ENCODE measurements at places on chromosomes 3 and 15. TPM values are rescaled to one million over a fixed set of nuclear protein-coding genes. Genes with fewer than 3 reads are reported as not detected.
A peak's percentile ranks its signal among the peaks of the same experiment; 100 is the strongest.

Gene CYP19A1
- not detected for total RNA-seq

DNA sequence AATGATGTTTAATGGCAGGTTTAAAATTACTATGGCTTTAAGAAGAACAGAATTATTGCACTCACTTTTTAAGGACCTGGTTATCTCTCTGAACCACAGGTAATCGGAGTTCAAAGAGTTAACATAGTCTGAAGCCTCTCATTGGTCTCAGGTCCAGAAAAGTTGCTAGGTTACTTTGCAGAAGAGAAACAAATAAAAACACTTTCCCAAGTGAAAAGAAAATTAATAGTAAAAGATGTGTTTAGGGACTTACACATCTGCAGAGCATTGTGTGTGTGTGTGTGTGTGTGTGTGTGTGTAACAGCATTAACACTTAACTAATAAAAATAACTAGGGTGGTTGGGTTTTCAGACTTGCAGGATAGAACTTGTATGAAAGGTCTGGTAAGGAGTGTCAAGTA lies 1.0 kb downstream of the MASP1 start:
- no peak for DNase-seq

- DNase-seq: peak; percentile 94
Measured at GRCh38 chr3:128787256-128788253, 61.6 kb downstream of the RAB7A start.

- DNase-seq: no peak
Measured at GRCh38 chr15:99073008-99073717, 31.7 kb upstream of the SYNM start.

DNA sequence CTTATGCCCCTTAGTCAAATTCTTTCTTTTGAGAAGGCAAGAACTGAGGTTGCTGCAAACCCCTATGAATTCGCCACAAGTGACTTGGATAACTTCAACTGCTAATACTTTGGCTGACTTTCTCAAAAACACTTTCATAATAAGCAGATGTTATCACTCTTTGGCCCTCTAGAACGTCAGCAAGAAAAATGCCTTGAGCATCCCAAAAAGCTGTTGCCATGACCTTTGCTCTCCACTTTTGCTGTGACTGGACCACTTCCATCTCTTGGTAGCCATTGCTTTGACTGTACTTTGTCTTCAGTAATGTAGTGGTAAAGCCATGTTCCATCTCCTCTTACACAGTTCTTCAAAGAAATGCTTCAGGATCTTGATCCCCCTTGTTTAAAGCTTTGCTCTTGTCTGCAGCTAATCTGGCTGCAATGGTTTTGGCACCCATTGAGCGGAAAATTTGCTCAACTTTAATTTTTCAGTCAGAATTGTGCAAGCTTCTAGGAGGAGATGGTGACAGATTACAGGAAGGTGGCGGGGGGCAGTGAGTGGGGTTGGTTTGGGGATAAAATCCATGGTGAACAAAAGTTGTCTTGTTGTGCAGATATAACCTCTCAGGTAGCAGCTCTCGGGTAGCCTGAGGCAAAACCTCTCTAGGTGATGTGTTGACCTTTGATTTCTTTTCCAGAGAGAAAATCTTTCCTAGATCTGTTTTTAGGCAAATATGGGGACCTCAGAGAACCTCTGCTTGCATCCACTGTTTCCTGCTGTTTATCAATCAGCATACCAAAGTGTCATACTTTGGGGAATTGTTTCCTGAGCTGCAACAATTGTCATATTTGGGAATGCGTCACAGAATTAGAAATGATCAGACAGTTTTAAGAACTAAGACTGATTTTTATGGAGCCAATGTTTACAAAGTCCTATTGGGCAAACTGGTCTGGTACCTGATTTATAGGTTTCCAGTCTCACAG lies 83.6 kb downstream of the CCR1 start:
- DNase-seq: no peak

Gene KCNMB3
- total RNA-seq: 0.28 TPM

Gene FANCD2OS
- total RNA-seq: not detected

DNA sequence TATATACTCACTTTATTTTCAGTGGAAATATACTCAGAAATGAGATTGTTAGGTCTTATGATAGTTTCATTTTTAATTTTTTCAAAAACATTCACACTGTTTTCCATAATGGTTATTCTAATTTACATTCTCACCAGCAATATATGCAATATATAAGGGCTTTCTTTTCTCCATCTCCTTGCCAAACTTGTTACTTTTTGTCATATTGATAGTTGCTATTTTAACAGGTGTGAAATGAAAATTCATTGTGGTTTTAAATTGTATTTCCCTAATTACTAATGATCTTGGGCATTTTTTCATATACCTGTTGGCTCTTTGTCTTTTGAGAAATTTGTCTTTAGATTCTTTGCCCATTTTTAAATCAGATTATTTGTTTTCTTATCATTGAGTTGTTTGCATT lies 325.2 kb downstream of the DIPK2A start:
- DNase-seq: no peak

- DNase-seq: no peak
Measured at GRCh38 chr3:129277829-129278271, 820 bp upstream of the HMCES start.

Gene PPM1L
- total RNA-seq: 1.7 TPM

GRCh38 chr3:52787246-52787645 lies 7.3 kb upstream of the ITIH3 start:
- no peak for DNase-seq

- DNase-seq: peak; percentile 43
Measured at GRCh38 chr3:60841355-60841754, 409.9 kb downstream of the FHIT start.

DNA sequence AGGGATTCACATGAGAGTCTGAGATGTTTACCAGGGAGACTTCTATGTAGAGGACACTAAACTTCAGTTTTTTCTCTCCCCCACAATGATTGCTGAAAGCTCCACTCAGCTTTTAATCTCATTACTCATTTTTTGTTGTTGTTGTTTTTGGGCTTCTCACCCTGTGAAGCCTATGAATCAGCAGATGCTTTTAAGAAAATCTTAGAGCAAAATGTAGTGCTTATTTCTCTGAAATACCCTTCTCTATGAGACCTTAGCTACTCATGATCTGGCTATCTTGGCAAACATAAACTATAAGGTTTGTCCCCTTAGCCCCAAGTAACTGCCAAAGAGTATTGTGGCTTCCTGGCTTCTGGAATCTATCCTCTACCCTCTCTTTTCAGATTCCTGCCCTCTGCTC lies 537.3 kb downstream of the OCA2 start:
- no peak for DNase-seq

Gene NR1I2
- total RNA-seq: not detected
